Epithelial cell of proximal tubule (primary cell): ENCODE measurements at places on chromosomes 6 and 20.

- no peak for DNase-seq
These were observed 51.8 kb upstream of the DTNBP1 start for GRCh38 chr6:15714658-15715057.

- no peak for DNase-seq
These were observed 482.7 kb upstream of the JARID2 start for GRCh38 chr6:14763139-14763538.

GRCh38 chr6:20403766-20404640, 2.3 kb downstream of the E2F3 start:
- DNase-seq = no peak

DNA sequence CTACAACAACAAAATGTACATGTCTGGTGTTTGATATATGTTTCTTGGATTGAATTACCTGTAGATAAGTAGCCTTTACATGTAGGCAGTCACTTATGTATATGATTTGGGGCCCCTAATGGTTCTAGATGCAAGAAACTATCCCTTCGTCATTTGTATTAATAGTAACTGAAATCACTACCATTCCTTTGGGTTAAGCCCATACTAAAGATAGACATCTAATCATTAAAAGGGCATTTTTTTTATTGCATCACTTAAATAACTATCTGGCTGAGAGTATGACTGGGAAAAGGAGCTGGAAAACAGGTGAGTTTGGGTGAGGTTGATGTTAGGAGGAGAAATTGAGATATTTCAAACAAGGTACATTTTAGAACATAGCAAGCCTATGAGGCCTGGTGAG, 213.5 kb upstream of the PLN start:
- DNase-seq = no peak
